ENCODE measurements at places on chromosomes 3 and 15.

- no peak for DNase-seq
Observed at GRCh38 chr3:127884041-127884440, 31.0 kb upstream of the KBTBD12 start.

- no peak for DNase-seq
Observed at GRCh38 chr3:145739926-145740325, 421.1 kb downstream of the PLOD2 start.

DNA sequence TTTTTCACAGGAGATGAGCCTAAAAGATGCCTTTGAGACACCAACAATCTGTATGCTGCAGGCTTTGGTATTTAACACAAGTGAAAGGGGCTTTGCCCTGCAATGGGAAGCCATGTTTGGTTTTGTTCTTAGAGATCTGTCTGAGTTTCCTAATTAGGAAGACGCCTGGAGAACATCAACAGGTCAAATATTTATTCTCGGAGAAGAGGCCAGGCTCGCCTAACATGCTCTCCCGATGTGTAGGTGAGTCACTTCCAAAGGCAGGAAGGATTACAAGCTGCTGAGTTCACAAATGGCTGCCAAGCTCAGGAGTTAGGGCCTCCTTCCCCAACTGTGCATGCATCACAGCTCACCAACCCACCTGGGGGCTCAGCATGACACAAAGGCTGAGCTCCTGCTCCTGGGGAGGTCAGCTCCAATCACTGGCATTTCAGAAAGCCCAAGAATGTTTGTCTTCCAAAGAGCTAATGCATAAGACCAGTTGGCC is 119.5 kb upstream of the PRICKLE2 start:
- no peak for DNase-seq

GRCh38 chr3:183158551-183159006 is 4.0 kb downstream of the LAMP3 start:
- no peak for DNase-seq

DNA sequence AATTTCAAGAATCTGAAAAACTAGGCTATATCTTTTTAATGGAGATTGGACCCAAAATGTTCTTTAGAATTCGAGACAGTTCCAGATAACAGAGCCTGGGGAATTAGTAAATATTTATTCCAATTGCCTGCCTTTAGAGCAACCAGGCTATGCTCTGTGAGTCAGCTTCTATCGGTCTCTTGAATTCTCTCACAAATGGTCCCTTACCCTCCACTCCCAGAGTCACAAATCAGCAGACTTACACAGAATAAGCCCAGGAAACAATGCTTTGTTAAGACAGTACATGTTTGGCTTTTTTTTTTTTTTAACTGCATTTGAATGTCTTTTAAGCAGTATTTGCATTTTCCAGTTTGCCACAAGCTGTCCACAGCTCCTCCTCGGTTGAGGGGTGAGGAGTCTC is 460.7 kb upstream of the CBLB start:
- no peak for DNase-seq

- DNase-seq: no peak
Observed at GRCh38 chr3:184752361-184752760, 40.5 kb upstream of the MAGEF1 start.

All from femur (tissue), 1 donor.